NCI-H2171 treated with DMSO at 0.1 percent for 48 hours (cell line): ENCODE measurements at places on chromosomes 3 and 15.
A peak's percentile ranks its signal among the peaks of the same experiment; 100 is the strongest.

DNA sequence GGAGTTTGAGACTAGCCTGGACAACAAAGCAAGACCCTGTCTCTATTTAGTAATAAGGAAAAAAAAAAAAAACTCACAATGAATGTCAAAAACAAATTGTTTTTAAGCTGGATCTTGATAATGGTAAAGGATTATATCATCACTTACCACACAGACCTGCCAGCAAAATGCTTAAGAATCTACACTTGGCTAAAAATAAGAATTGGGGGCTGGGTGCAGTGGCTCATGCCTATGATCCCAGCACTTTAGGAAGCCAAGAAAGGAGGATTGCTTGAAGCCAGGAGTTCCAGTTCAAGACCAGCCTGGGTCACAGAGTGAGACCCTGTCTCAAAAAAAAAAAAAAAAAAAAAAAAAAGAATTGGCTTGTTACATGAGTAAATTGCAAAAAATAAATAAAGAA, 31.0 kb downstream of the ACAP2 start:
- no peak for DNase-seq

DNA sequence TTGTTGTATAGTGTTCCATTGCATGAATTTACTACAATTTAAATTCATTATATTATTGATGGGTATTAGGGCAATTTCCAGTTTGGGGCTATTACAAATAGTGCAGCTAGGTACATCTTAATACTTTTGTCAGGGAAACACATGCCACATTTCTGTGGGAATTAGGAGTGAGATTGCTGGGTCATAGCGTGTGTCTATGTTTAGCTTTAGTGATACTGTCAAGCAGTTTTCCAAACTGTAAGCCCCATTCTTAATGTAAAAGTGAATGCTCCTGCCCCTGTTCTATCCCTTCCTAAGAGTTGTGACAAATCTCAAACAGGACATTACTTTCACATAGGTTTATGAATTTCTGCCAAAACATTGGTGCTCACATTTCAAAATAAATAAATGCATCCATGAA, 184.5 kb upstream of the ANKRD28 start:
- no peak for DNase-seq

GRCh38 chr3:121592856-121593702, at the start of gene FBXO40:
Gene FBXO40, plus strand, starts transcription at chr3:121593379. Its CDS starts 27,197 bp downstream, at chr3:121620576.
- DNase-seq, result peak; percentile 3

- peak; percentile 63 for DNase-seq
Measured at GRCh38 chr3:278300-279064, 81.9 kb downstream of the CHL1 start.

DNA sequence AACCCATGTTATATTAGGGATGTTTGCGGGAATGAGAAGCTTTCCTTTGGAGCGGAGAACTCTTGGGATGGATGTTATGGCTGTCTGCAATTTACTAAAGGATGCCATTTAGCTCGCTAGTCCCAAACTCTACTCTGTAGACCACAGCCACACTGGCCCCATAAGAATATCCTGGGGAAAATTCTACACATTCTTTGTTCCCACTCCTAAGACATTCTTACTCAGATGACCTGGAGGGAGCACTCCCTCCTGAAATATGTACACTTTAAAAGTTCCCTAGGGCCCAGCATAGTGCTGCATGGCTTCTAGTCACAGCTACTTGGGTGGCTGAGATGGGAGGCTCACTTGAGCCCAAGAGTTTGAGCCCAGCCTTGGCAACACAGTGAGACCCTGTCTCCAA, 288.7 kb upstream of the RORA start:
- no peak for DNase-seq

DNA sequence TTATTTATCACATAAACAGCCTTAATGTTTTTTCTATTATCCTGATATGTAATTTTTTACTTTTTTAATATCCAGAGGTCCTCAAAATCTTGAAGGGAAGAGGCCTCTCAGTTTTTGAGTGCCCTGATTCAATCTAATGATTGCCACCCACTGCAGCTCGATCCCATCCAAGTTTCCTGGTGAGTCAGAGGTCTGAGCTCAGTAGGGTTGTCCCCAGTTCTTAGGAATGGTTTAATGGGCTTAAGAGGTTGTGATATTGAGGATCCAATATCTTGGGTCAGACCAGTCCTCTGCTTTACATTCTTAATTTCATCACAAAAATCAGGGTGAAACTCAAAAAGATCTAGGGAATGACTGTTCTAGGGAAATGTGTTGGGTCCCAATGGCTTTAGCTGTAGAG, 238.5 kb downstream of the NSUN3 start:
- DNase-seq, result no peak

DNA sequence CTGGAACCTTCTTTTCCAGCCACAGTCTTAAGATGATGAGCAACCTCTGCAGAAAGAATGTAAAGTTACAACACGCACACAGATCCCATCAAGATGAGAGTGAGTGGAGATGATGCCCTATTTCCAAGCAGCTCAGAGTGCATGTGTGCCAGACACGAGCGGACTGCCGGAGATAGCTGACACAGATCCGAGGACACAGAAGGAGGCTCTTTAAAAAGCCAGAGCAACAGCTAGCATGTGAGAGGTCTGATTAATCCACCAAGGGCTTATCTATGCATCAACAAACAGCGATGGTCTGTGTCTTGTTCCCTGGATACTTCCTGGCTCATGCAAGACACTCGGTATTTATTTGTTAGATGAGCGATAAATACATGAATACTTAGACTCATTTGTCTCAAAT, 128.6 kb upstream of the DLG1 start:
- no peak for DNase-seq

DNA sequence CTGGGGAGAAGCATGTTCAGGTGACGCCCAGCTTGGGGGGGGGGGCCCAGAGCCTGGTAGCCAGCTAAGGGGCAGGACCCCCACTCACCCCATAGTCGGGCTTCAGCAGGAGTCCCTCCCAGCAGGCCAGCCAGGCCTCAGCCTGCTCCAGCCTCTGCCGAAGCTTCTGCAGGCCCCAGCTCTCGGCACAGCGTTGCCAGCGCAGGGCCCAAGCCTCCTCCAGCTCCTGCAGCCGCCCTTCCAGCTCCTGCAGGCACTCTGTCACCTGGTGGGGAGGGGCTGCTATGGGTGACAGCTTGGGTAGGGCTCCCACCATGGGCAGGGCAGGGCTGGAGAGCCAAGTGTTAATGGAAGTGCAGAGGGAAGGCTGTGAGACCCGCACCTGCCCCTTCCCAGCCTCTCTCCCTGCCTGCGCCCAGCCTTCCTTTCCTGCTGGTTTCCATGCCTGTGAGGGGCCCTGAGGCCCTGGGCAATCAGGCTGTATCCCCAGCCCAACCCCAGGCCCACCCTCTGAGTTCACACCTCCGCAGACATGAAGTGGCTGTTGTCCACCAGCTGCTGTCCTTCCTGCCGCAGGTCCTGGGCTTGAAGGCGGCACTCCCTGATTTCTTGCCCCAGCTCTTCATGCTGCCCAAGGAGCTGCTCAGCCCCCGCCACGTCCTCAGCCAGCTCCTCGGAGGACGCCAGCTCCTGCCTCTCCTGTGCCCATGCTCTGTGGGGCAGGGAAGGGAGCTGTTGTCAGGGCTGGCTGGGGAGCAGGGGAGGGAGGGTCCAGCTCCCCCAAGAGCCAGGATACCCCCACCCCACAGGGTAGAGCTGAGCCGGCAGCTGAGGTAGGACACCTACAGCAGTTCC, 14.3 kb downstream of the PLA2G4B start:
- peak; percentile 30 for DNase-seq

GRCh38 chr15:74902295-74903075, 4.2 kb downstream of the FAM219B start:
- DNase-seq, result no peak

DNA sequence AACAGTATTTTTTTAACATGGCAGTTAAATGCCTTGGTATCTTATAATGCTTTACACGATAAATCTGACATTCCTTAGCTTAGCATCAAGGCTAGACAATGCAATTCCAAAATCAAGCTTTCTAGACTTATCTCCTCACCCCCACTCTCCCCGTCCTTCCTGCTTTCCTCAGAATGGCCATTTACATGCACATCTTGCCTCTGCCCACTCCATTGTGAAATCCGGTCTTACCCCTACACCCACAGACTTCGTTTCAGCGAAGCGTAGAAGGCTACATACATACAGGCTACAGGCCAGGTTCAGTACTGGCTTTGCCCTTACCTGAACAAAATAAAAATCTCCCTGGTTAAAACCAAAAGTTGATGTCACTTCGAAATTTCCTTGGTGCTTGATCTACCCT, 58.6 kb upstream of the SLC12A8 start:
- no peak for DNase-seq

GRCh38 chr3:149585401-149585726, 72.5 kb downstream of the WWTR1 start:
- no peak for DNase-seq

DNA sequence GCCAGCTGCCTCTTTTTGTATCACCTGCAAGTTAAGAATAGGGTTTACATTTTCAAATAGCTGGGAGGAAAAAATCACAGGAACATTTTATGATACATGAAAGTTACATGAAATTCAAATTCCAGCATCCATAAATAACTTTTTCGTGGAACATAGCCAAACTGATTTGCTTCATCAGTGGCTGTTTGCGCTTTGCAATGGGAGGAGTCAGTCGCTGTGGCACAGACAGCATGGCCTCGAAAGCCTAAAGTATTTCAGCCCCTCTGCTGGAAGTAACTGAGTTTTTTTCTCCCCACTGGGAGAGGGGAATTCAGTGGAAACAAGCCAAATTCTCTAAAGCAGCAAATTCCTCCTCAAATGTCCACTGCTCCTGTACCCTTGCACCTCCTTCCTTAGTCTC, 271.9 kb downstream of the SUCLG2 start:
- no peak for DNase-seq

DNA sequence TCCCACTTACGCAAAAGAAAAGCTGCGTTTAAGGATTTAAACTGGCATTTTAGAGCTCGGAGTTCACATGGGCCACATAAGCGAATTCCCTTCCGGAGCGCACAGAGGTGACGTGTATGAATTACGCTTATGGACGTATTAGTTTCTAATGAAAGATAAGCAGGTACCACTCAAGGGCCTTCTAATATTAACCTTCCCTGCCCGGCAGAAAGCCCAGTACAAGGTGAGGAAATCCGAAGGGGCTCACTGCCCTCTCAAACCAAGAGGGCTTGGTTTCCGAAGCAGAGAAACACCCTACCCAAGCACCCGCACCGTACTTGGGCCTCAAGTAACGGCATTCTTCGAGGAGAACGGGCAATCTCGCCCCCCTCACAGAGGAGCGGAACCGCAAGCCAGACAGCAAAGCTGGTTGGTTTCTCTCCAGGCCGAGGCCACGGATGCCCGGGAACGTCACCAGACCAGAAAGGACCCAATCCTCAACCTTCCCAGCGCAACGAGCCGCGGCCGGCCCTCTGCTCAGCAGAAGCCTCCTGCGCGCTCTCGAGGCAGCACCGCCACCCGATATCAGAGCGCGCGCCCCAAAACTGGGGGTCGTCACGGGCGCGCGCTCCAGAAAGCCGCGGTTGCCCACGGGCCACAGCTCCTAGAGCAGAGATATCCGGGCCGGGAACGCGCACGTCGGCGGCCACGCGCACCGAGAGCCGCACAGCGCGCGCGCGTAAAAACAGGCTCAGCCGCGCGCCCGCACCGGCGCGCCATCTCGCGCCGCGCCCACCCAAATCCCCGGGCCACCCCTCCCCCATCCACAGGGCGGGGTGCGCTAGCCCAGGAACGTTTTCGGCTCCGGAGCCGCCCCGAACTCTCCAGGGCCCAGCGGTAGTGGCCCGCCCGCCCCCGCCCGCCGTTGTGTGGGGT, 676 bp downstream of the QRICH1 start:
- DNase-seq, result peak; percentile 56

GRCh38 chr3:129562803-129563202, 19.8 kb downstream of the H1-8 start:
- DNase-seq, result no peak

- no peak for DNase-seq
Measured at GRCh38 chr3:113277414-113277813, 66.1 kb downstream of the BOC start.

GRCh38 chr15:91942720-91943394, 89.3 kb downstream of the SLCO3A1 start:
- peak; percentile 72 for DNase-seq

- DNase-seq, result no peak
Measured at GRCh38 chr3:36591959-36592358, 172.4 kb downstream of the DCLK3 start.

DNA sequence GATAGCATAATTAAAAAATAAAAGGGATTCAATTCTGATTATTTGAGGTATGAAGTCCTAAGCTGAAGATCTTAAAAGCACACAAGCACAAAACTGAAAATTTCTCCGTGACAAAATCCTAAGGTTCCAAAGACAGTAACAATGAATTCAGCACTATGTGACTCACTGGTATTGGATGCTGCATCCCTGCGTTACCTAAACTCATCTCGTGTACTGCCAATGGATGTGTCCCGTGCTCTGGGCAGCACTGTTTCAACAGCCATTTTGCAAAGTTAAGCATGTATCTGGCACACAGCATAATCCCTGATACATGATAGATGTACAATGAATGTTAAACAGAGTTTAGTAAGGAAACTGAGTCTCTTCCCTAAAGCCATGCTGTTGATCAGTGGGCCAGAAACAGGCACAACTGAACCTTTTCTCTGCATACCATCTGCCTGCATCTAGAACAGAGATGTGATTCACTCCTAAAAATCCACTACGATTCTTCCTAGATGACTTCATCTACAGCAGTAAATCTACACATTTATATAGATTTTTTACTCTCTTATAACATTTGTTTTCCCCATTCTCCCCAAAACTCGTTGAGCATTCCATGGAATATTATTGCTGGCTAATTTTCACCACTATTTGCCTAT, 14.3 kb downstream of the SUCLG2 start:
- DNase-seq, result no peak

DNA sequence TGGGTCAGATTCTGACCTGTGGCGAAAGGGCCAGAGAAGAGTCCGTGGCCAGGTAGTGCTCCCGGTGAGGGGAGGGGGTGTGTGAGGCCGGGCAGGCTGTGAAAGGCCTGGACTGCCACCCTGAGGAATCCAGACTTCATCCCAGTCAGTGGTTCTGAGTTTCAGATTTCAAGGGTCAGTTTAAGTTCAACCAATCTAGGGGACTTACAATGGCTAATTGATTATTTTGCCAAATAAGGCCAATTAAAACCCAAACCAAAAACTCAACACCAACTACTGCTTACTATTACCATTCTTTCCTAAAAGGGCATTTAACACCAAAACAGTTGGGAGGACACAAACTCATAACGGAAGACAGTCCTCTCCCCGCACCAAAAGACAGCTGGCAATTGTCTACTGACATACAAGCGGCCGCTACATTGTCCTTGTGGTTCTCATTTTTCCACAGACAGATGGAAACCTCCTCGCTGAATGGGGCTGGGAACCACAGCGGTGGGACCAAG, 30.5 kb downstream of the TMEM44 start:
- DNase-seq, result no peak

DNA sequence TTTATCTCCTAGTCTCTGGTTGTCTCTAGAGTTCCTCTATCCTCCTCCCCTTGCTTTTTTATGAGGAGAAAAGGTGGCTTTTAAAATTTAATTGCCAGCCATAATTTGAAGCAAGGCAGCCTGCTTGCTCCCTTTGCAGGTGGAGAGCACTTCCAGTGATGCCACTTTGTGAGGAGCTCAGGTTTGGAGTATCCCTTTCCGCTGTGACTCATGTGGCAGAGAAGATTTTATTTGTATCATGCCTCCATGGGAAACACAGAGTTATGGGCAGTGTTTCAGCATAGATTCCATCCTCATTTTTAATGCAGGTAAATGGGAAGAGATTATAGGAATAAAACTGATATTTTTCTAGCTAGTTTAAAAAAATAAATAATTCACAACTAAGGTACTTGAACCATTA, 7.0 kb downstream of the PPM1L start:
- DNase-seq, result no peak
